ENCODE measurements at places on chromosomes 11 and 22.

DNA sequence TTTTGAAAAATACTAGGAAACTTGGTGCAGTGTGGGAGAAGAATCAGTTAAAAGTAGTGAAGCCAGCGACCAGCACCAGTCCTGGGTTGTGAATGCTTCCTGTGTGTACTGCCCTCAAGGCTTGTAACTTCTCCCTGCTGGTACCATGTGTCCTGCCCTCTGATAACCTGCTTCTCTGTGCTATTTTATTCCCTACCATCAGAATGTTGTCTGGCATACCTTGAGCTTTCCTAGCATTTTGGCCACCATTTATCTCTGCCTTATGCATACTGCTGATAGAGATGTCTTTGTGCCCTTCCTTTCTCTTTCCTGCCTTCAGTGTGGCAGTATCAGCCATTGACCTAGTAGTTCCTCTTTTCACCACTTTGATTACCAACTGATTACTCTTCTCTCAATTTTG lies 2.0 kb downstream of the GTF2H1 start:
- H3K27ac ChIP-seq, result no peak overlapping the region
- H3K4me3 ChIP-seq, result peak overlapping the region; percentile 86
- H3K36me3 ChIP-seq, result peaks cover 24% of the 10 kb centered on the region
- no peak for DNase-seq
- no peaks in the 10 kb centered on the region for H3K27me3 ChIP-seq

- H3K27ac ChIP-seq, result no peak overlapping the region
- H3K36me3 ChIP-seq, result no peaks in the 10 kb centered on the region
- no peaks in the 10 kb centered on the region for H3K4me1 ChIP-seq
- no peak for DNase-seq
These were observed 39.5 kb upstream of the BRSK2 start for GRCh38 chr11:1350086-1350725.

DNA sequence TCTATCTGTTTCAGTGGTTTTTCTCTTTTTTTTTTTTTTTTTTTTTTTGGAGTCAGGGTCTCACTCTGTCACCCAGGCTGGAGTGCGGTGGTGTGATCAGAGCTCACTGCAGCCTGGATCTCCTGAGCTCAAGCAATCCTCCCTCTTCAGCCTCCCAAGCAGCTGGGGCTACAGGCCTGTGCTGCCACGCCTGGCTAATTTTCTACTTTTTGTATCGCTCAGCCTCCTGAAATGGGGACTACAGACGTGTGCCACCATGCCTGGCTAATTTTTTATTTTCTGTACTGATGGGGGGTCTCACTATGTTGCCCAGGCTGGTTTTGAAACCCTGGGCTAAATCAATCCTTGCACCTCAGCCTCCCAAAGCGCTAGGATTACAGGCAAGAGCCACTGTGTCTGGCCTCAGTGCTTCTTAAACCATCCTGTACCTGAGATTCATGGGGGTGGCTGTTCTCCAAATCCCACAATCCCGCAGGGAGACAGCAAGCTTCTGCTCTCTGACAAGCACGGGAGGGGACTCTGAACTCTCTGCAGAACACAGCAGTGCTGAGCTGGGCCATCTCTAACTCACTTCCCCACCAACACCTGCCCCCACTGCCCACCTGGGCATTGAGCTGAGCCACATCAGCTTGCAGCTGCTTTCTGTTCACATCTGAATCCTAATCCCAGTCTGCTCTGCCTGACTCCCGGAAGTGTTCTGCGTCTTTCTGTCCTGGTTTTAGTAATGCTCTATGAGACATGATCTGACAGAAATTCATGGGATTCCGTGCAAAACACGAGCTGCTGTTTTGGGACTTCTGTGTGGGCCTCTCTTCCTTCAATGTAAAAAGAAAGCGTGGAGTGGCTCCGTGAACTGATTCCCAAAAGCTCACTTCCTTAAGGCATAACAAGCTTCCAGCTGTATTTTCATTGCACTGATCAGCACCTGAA lies 400.0 kb downstream of the LARGE1 start:
- peaks cover 9% of the 10 kb centered on the region for H3K4me1 ChIP-seq
- H3K36me3 ChIP-seq, result no peaks in the 10 kb centered on the region
- H3K4me3 ChIP-seq, result no peak overlapping the region
- H3K27me3 ChIP-seq, result no peaks in the 10 kb centered on the region
- no peak for DNase-seq

DNA sequence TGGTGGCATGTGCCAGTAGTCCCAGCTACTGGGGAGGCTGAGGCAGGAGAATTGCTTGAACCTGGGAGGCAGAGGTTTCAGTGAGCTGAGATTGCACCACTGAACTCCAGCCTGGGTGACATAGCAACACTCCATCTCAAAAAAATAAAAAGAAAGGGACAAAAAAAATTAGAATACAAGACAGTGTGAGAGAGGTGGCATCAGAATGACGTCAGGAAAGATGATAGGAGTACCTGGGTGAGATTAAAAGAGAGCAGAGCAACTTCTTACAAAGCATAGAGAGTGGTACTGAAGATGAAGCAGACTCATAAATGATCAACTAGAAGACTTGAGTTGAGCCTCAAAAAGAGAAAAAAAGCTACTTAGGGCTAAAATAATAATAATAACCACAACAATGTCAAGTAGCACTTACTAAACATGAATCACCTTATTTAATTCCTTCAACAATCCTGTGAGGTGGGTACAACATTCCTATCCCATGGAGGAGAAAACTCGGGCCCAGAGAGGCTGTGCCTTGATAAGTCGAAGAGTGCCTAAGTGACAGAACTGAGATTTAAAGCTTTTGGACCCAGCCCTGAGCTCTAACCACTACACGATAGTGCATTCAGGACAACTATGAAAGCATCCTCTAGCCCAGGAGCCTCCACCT lies 5.2 kb upstream of the SLN start:
- no peak for DNase-seq
- no peaks in the 10 kb centered on the region for H3K36me3 ChIP-seq
- no peak overlapping the region for H3K4me3 ChIP-seq
- H3K4me1 ChIP-seq, result no peaks in the 10 kb centered on the region

GRCh38 chr11:9571071-9571762 lies 2.3 kb upstream of the WEE1 start:
- H3K36me3 ChIP-seq, result peaks cover 14% of the 10 kb centered on the region
- peak overlapping the region; percentile 100 for H3K27ac ChIP-seq
- H3K27me3 ChIP-seq, result no peaks in the 10 kb centered on the region
- peaks cover 58% of the 10 kb centered on the region for H3K4me1 ChIP-seq

DNA sequence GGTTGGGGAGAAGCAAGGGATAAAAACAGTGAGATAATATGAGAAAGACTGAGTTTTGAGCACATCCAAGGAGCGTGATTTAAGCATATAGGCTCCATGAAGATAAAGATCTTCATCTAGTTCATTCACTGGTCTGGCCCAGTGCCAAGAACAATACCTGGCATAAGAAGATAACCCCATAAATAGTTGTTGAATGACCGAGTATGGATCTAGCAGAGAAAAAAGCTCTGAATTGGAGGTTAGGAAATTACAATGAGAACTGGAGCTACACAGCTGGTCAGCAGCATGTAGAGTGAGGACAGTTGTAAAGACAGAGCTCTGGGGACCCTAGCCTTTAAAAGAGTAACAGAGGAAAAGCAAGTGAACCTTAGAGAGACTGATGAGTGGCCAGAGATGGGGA lies 33.0 kb upstream of the PAK1 start:
- no peak overlapping the region for H3K27ac ChIP-seq
- no peaks in the 10 kb centered on the region for H3K36me3 ChIP-seq
- H3K27me3 ChIP-seq, result peaks cover 34% of the 10 kb centered on the region
- no peak for DNase-seq
- H3K4me1 ChIP-seq, result peaks cover 6% of the 10 kb centered on the region

DNA sequence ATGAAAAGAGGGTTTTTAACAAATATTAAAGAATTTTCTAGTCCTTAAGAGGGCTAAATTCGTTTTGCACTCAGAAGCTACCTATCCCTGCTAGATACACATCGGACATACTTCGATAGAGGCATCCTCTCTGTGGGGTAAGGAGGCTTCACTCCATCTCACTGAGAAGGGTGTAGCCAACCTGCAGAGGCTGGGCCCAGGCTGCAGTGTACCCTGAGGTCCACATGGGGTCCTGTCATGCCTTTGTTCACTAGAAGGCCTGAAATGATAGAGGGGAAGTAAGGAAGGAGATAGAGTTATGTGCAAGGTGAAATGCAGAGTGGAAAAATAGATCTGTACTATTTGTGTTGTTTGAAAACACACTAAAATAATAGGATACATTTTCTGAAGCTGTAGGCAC lies 45.6 kb downstream of the IGSF9B start:
- no peak overlapping the region for H3K27ac ChIP-seq
- no peak for DNase-seq
- H3K4me1 ChIP-seq, result no peaks in the 10 kb centered on the region
- no peak overlapping the region for H3K4me3 ChIP-seq

DNA sequence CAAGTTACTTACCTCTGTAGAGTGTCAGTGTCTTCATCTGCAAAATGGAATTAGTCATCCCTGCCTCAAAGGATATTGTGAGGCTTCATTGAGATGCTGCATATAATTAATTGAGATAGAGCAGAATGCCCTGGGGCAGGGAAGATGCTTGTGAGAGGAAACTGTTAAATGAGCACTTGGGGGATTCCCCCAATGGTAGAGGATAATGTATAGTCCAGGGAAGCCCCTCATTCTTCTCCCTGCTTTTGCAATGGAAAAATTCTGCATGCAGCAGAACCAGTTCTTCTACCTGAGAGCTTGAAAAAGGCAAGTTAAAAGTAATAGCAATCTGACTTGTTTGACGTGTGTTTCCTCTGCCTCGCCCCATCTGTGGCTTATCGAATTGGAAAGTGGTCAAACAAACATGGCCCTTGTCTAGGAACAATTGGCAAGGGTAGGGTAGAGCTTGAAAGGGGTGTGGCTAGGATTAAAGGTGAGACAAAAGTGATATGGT lies 90.9 kb downstream of the NAV2 start:
- H3K27ac ChIP-seq, result no peak overlapping the region
- DNase-seq, result no peak
- H3K4me1 ChIP-seq, result no peaks in the 10 kb centered on the region
- no peaks in the 10 kb centered on the region for H3K27me3 ChIP-seq

DNA sequence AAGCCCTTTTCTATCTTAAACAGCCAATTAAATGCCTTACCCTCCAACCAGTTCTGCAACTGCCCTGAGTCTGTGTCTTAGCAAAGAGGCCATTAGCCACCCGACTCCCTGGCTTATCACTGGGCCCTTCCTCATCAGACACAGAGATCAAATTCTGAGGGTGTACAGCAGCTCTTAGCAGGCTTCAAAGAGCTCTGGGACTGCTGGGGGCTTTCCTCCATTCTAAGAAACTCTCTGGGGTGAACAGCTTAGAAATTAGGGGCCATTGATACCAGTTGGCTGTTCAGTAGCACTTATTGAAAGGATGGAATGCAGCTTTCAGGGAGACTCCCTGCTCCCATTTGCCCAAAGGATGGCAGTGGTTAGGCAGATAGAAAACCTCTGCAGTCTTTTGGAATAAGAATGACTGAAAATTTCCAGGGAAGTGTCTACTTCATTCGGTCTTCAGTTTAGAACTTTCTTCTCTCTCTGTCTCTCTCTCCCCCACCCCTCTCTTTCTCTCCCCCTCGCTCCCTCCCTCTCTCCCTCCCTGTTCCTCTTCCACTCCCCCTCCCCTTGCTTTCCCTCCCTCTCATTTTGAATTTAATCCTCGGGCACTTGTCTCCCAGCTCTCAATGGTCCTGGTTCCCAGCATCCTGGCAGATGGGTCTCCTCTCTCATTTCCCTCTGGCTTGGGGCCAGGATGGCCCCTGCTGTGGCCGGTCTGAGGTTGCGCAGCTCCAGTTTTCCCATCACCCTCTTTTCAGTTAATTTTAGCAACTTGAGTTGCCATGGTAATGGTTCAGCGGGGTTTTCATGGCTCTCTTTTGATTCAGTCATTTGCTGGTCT lies 76.4 kb downstream of the COMMD9 start:
- H3K4me3 ChIP-seq, result no peak overlapping the region
- H3K27me3 ChIP-seq, result no peaks in the 10 kb centered on the region
- H3K27ac ChIP-seq, result no peak overlapping the region
- DNase-seq, result no peak
- no peaks in the 10 kb centered on the region for H3K36me3 ChIP-seq

GRCh38 chr22:25759825-25760231 lies 17.8 kb downstream of the MYO18B start:
- H3K27me3 ChIP-seq, result no peaks in the 10 kb centered on the region
- H3K4me1 ChIP-seq, result peaks cover 16% of the 10 kb centered on the region
- H3K4me3 ChIP-seq, result no peak overlapping the region
- H3K27ac ChIP-seq, result peak overlapping the region; percentile 44
- H3K36me3 ChIP-seq, result no peaks in the 10 kb centered on the region

DNA sequence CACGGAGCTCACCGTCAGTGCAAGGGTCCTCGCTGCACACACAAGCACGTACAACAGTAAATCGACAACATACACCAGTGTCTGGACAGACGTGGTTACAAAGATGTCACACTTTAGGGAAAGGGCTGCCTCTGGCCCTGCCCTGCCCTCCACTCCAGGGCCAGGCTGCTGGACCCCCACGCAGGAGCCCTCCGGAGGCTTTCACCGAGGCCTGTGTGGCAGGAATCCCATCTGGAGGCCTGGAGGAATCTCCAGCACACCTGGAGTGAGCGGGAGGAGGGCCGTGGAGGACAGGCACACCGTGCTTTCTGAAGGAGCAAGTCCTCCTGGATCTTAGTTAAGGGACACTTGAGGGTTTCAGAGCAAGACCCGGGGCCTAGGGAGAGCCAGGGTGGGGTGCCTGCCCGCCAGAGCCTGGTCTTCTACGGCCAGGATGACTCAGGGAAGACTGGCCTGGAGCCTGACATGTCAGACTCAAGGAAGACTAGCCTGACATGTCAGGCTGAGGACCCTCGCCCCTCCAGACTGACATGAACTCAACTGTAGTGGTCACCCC lies 2.1 kb upstream of the PIM3 start:
- peaks cover 12% of the 10 kb centered on the region for H3K4me1 ChIP-seq
- DNase-seq, result no peak
- H3K4me3 ChIP-seq, result no peak overlapping the region
- H3K36me3 ChIP-seq, result peaks cover under 1% of the 10 kb centered on the region
- H3K27ac ChIP-seq, result no peak overlapping the region

DNA sequence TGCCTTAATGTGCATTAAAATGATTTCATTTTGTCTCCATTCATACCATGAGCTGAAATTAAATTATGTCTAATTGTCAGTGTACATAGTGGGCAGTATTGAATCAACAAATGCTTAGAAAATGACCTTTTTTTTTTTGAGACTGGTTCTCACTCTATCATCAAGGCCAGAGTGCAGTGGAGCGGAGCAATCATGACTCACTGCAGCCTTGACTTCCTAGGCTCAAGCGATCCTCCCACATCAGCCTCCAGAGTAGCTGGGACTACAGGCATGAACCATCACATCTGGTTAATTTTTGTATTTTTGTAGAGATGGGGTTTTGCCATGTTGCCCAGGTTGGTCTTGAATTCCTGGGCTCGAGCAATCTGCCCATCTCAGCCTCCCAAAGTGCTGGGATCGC lies 117.0 kb upstream of the BLID start:
- DNase-seq, result no peak
- H3K36me3 ChIP-seq, result no peaks in the 10 kb centered on the region
- peaks cover 3% of the 10 kb centered on the region for H3K27me3 ChIP-seq
- H3K27ac ChIP-seq, result no peak overlapping the region
- no peak overlapping the region for H3K4me3 ChIP-seq

- no peak overlapping the region for H3K27ac ChIP-seq
- no peaks in the 10 kb centered on the region for H3K36me3 ChIP-seq
- no peak for DNase-seq
- H3K4me3 ChIP-seq, result no peak overlapping the region
- no peaks in the 10 kb centered on the region for H3K4me1 ChIP-seq
These were observed 87.6 kb upstream of the OR9Q1 start for GRCh38 chr11:57936050-57936418.
